ENCODE measurements at places on chromosomes 5 and 9. TPM values are rescaled to one million over a fixed set of nuclear protein-coding genes. Genes with fewer than 3 reads are reported as not detected.

- DNase-seq, result no peak
- no peaks in the 10 kb centered on the region for H3K36me3 ChIP-seq
- H3K4me3 ChIP-seq, result no peak overlapping the region
- no peak overlapping the region for H3K27ac ChIP-seq
These were observed 521.3 kb upstream of the ZNF608 start for GRCh38 chr5:125267636-125268248.

The ZNF608 gene
- total RNA-seq, result 6.6 TPM

DNA sequence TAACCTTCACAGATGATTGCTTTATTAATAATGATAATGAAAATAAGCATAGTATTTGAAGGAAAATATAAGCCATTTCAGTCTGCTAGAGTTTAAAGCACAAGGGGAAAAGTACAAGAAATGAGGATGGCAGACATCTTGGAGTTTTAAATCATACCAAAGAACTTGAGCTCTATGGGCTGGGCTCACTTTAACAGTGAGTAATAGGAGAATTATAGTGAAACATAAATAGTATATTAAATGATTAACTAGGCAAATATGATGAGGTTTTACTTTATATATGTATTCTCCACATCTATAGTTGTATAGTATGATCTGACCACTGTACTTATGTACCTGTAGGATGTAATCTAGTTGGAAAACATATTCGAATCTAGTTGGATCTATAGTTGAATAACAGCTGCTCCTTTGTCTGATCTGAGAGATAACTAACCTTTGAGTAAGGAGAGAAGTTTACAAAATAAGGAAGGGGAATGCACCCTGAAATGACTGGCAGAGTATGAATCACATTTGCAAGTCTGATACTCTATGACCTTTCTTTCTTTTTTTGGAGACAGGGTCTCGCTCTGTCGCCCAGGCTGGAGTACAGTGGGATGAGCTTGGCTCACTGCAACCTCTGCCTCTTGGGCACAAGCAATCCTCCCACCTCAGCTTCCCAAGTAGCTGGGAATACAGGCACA, 17.6 kb downstream of the MEGF9 start:
- no peaks in the 10 kb centered on the region for H3K4me1 ChIP-seq
- no peak overlapping the region for H3K27ac ChIP-seq
- H3K27me3 ChIP-seq, result no peaks in the 10 kb centered on the region

- no peaks in the 10 kb centered on the region for H3K27me3 ChIP-seq
- no peak overlapping the region for H3K27ac ChIP-seq
- H3K36me3 ChIP-seq, result no peaks in the 10 kb centered on the region
- no peak overlapping the region for H3K4me3 ChIP-seq
- no peaks in the 10 kb centered on the region for H3K4me1 ChIP-seq
- DNase-seq, result no peak
These were observed 30.9 kb downstream of the S1PR3 start for GRCh38 chr9:89022001-89022759.

DNA sequence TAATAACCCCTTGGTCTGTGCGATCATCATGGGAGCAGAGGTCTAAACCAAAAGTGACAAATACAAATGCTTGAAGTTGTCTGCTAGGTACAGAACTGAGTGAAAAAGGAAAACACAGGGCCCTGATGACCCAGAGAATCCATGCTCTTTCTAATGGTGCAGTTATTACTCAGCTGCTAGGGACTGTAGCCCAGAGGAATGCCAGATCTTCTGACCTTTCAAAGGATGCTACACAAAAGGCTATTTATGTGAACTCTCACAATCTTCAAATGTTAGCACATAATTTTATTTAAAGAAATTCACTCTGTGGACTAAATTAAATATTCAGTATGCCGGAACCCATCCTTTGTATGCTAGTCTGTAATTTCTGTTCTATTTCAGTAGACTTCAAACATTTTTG, 79.9 kb downstream of the PRR16 start:
- no peaks in the 10 kb centered on the region for H3K4me1 ChIP-seq
- no peak overlapping the region for H3K4me3 ChIP-seq
- no peak for DNase-seq
- no peaks in the 10 kb centered on the region for H3K27me3 ChIP-seq

DNA sequence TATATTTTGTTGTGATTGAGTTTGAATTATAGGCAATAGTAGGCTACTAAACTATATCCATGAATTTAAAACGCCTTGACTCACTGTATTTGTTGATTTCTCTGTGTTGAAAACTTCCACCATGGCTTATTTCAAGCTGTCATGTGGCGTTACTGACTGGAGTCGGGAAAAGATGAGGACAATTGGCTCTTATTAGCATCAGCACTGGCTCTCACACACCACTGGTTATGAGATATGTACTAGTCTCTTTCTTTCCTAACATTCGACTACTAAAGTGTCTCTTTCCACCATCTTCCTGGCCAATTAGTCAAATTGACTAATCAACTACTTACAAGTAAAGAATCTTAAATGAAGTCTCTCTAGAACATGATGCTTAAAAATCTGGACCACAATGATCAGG, 9.1 kb upstream of the DAB2 start:
- H3K27ac ChIP-seq, result no peak overlapping the region
- no peaks in the 10 kb centered on the region for H3K27me3 ChIP-seq
- H3K4me3 ChIP-seq, result no peak overlapping the region
- no peaks in the 10 kb centered on the region for H3K4me1 ChIP-seq
- H3K36me3 ChIP-seq, result no peaks in the 10 kb centered on the region
- no peak for DNase-seq

- no peak overlapping the region for H3K27ac ChIP-seq
- H3K27me3 ChIP-seq, result no peaks in the 10 kb centered on the region
- H3K4me3 ChIP-seq, result no peak overlapping the region
- no peaks in the 10 kb centered on the region for H3K4me1 ChIP-seq
- no peak for DNase-seq
These were observed 8.3 kb downstream of the NDUFS6 start for GRCh38 chr5:1809416-1810035.

The CBY3 gene
- not detected for total RNA-seq

The ADAMTSL2 gene
- total RNA-seq, result not detected

GRCh38 chr5:52796031-52796430, 8.3 kb downstream of the ITGA1 start:
- peaks cover 15% of the 10 kb centered on the region for H3K4me1 ChIP-seq
- H3K27ac ChIP-seq, result no peak overlapping the region

GRCh38 chr5:151926188-151926587, 1.5 kb upstream of the GLRA1 start:
- H3K4me3 ChIP-seq, result no peak overlapping the region
- peaks cover 14% of the 10 kb centered on the region for H3K27me3 ChIP-seq
- no peaks in the 10 kb centered on the region for H3K36me3 ChIP-seq
- H3K27ac ChIP-seq, result no peak overlapping the region
- H3K4me1 ChIP-seq, result no peaks in the 10 kb centered on the region
- no peak for DNase-seq

DNA sequence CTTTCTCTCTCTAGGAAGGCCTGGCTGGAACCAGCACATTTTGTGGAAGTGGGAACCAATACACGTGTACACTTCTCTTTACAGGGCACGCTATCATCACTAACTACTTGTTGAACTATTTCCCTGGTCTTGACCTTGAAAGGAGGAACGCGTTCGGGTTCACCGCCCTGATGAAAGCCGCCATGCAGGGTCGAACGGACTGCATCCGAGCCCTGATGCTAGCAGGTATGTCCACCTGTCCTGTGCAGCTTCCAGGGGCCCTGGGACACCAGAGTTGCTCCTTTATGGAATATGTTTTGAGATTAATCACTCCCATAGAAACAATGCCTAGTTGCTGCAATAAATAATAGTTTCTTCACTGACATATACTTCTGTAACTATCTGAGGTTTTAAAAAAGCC, 74.1 kb downstream of the ANKRD33B start:
- no peaks in the 10 kb centered on the region for H3K27me3 ChIP-seq
- no peak for DNase-seq
- peaks cover 32% of the 10 kb centered on the region for H3K4me1 ChIP-seq
- no peaks in the 10 kb centered on the region for H3K36me3 ChIP-seq
- H3K4me3 ChIP-seq, result no peak overlapping the region

The ISOC1 gene
- 15.1 TPM for total RNA-seq

GRCh38 chr5:52789851-52790250, 2.1 kb downstream of the ITGA1 start:
- no peak overlapping the region for H3K27ac ChIP-seq
- peaks cover 18% of the 10 kb centered on the region for H3K4me1 ChIP-seq
- no peak for DNase-seq
- H3K4me3 ChIP-seq, result no peak overlapping the region
- no peaks in the 10 kb centered on the region for H3K36me3 ChIP-seq
- H3K27me3 ChIP-seq, result peaks cover 33% of the 10 kb centered on the region

The SLC46A2 gene
- 0.23 TPM for total RNA-seq

DNA sequence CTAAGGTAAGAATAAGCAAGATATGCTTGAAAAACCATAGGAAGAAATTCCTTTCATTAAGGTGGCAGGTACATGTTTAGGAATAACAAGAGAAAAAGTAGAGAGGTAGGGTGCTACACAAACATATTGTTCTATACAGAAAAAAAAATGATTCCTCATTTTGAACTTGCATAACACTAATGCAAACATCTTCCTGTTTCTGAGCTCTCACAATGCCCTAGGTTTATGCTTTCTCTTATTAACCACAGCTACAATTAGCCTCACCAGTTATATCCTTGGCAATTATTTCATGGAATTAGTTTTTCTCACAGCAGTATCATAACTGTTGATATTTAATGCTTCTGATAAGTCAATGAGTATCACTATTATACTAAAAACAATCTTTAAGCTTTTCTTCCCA, 20.7 kb downstream of the CEMIP2 start:
- H3K27me3 ChIP-seq, result no peaks in the 10 kb centered on the region
- H3K27ac ChIP-seq, result no peak overlapping the region
- H3K4me3 ChIP-seq, result no peak overlapping the region
- no peak for DNase-seq
- H3K4me1 ChIP-seq, result no peaks in the 10 kb centered on the region

- H3K4me1 ChIP-seq, result no peaks in the 10 kb centered on the region
- H3K27me3 ChIP-seq, result no peaks in the 10 kb centered on the region
- H3K27ac ChIP-seq, result no peak overlapping the region
- no peaks in the 10 kb centered on the region for H3K36me3 ChIP-seq
These were observed 231.2 kb downstream of the EBF1 start for GRCh38 chr5:158868546-158868945.

The TMEM215 gene
- total RNA-seq, result not detected
